ELF-1 (cell line): ENCODE measurements at places on chromosomes 2 and 18.
A peak's percentile ranks its signal among the peaks of the same experiment; 100 is the strongest.

- DNase-seq = peak; percentile 23
Measured at GRCh38 chr2:158998551-158999248, 30.3 kb downstream of the TANC1 start.

DNA sequence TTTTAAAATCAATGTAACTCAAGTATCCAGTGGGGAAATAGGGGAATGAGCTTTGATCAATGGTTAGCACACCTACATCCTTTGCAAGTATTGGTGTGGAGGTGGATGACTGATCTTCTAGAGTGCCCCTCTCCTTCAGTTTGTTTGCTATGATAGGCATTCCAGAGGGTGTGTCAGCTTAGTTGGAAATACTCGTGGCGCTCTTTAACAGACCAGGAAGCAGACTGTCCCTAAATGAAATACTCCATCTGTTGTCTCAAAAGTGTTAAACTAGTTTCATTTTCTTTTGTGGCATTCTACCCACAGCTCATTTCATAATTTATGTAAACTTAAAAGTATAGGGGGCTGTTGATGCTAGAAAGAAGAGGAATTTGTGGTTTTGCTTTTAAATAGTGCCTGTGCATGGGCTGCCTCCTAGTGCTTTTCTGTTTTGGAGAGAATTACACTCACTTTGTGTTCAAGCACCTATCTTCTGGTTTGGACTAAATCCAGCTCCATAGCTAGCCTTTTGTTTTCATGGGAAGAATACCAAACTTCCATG lies 66.2 kb downstream of the STAT1 start:
- DNase-seq = peak; percentile 20

DNA sequence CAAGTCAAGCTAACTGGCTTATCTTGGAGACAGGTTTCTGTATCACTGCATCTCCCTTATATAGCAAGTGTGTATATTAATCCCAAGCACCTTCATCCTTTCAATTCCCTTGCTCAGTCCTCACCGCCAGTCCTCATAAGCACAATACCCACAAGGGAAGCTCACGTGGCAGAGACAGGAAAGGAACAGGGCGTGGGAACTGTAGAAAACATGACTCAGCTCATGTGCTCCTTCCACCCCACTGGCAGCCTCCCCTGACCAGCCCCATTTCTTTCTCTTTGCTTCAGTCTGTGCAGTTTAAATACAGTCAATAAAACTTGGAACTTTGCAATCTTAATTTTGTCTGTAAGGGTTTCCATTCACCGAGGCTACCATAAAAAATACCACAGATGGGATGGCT lies 36.5 kb upstream of the CDH19 start:
- no peak for DNase-seq

GRCh38 chr2:118942031-118942430 lies at the start of gene MARCO:
TSS of gene MARCO (plus strand) at chr2:118942194. CDS start at chr2:118942301, 107 bp downstream.
- no peak for DNase-seq

DNA sequence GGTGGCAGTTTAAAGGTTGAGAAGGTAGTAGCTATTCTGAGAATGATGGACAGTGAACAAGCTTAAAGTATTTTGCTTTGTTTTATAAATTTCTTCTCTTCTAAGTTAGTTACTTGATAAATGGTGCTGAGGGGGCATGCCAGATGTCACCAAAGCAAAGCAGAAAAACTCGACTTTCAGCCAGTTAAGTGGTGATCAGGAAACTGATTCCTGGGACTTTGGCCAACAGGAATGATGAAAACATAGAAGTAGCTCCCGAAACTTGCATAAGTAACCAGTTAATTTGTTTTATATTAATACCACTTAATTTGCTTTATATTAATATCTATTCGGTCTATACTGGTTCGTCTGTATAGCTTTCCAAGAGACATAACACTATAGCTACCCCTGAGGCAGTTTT lies 82.6 kb downstream of the FANCL start:
- DNase-seq = no peak
